Vagina (tissue), 2 donors: ENCODE measurements at places on chromosomes 3 and 15. TPM values are rescaled to one million over a fixed set of nuclear protein-coding genes. Genes with fewer than 3 reads are reported as not detected.
A peak's percentile ranks its signal among the peaks of the same experiment; 100 is the strongest.

- H3K4me3 ChIP-seq, result no peak overlapping the region
- no peaks in the 10 kb centered on the region for H3K4me1 ChIP-seq
- no peaks in the 10 kb centered on the region for H3K27me3 ChIP-seq
- no peaks in the 10 kb centered on the region for H3K36me3 ChIP-seq
- H3K27ac ChIP-seq, result no peak overlapping the region
Observed at GRCh38 chr3:82311901-82312300, 550.5 kb upstream of the GBE1 start.

Gene FBXL2
- 5.9 TPM for total RNA-seq

DNA sequence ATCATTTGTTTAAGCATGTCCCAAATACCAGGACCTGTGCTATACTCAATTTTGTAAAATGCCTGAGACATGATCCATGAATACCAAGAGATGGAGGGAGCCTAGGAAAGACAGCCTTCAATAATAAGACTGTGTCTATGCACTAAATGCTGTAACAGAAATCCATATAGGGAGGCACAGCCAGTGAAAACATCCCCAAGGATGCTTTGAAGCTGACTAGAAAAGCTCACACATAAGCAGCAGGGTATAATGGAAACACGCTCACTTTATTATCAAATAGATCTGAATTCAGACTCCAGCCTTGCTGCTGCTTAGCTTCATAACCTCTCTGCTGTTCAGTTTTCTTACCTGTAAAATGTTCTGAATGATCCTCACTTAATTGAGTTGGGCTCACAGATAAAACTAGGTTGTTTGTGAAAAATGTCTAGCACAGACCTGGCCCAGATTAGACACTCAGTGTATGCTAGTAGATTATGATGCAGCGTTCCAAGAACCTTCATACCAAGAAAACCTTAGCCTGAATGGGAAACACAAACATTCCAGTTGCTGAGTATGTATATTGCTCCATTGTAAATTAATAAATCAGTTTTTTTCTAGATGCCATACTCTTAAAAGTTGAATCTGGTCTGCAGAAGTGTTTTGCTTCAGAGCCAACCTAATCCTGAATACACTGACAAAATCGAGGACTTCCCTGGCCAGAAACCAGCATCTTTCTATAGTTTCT is 3.8 kb upstream of the LARP6 start:
- peaks cover 19% of the 10 kb centered on the region for H3K4me1 ChIP-seq
- no peaks in the 10 kb centered on the region for H3K36me3 ChIP-seq
- H3K27ac ChIP-seq, result peak overlapping the region; percentile 92
- H3K4me3 ChIP-seq, result no peak overlapping the region
- no peak for DNase-seq

DNA sequence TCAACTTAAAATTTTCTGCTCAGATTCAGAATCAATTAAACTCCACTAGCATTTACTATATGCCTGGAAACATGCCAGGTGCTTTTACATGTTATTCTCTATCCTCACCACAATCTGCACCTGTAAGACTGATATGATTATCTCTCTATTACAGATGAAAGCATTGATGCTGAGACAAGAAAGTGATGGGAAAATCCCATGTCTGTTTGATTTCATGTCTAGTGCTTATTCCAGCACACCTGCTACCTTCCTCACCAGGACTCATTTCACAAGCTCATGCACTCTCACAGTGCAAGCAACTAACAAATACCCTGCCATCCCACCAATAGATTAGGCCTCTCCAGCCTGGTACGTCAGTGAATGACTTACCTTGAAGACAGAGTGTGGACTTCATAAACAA is 25.0 kb upstream of the BCL6 start:
- H3K4me3 ChIP-seq, result no peak overlapping the region
- H3K27me3 ChIP-seq, result no peaks in the 10 kb centered on the region
- no peaks in the 10 kb centered on the region for H3K4me1 ChIP-seq
- DNase-seq, result no peak

GRCh38 chr3:120608506-120608905 is 12.4 kb downstream of the NDUFB4 start:
- no peaks in the 10 kb centered on the region for H3K36me3 ChIP-seq
- H3K4me3 ChIP-seq, result no peak overlapping the region
- H3K27me3 ChIP-seq, result no peaks in the 10 kb centered on the region
- DNase-seq, result no peak

- H3K4me1 ChIP-seq, result no peaks in the 10 kb centered on the region
- H3K36me3 ChIP-seq, result no peaks in the 10 kb centered on the region
- H3K4me3 ChIP-seq, result no peak overlapping the region
- H3K27ac ChIP-seq, result no peak overlapping the region
- no peak for DNase-seq
Observed at GRCh38 chr15:70545526-70545925, 217.8 kb downstream of the UACA start.

DNA sequence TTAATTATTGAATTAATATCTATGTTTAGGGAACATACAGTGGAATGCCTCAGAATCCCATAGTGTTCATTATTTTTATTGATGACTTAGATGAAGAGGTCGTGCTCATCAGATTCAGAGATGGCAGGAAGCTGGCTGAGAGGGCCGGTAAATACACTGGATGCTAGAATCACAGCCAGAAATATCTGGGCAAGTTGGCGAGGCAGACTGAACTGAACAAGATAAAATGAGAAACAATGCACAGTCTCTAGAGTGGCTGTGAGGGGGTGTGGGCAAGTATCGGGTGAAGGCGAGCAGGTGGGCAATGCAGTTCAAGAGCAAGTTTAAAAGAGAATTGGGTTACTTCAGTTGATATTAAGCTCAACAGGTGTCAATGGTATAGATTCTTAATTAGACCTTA is 5.9 kb downstream of the DGKG start:
- no peaks in the 10 kb centered on the region for H3K4me1 ChIP-seq
- H3K27ac ChIP-seq, result no peak overlapping the region
- H3K4me3 ChIP-seq, result no peak overlapping the region
- no peaks in the 10 kb centered on the region for H3K36me3 ChIP-seq
- no peak for DNase-seq

- no peaks in the 10 kb centered on the region for H3K27me3 ChIP-seq
- DNase-seq, result no peak
- H3K27ac ChIP-seq, result no peak overlapping the region
- H3K4me3 ChIP-seq, result no peak overlapping the region
Observed at GRCh38 chr3:164806188-164806587, 272.1 kb downstream of the SI start.

- H3K27me3 ChIP-seq, result no peaks in the 10 kb centered on the region
- no peak overlapping the region for H3K4me3 ChIP-seq
- H3K4me1 ChIP-seq, result no peaks in the 10 kb centered on the region
- H3K27ac ChIP-seq, result no peak overlapping the region
Observed at GRCh38 chr3:126886217-126886616, 96.7 kb upstream of the PLXNA1 start.

- H3K4me3 ChIP-seq, result no peak overlapping the region
- no peak for DNase-seq
- no peaks in the 10 kb centered on the region for H3K36me3 ChIP-seq
- H3K27me3 ChIP-seq, result no peaks in the 10 kb centered on the region
Observed at GRCh38 chr3:35664460-35664919, 25.2 kb downstream of the ARPP21 start.

- H3K27me3 ChIP-seq, result no peaks in the 10 kb centered on the region
- DNase-seq, result no peak
- no peak overlapping the region for H3K4me3 ChIP-seq
- no peaks in the 10 kb centered on the region for H3K36me3 ChIP-seq
- H3K4me1 ChIP-seq, result no peaks in the 10 kb centered on the region
Observed at GRCh38 chr15:89423981-89424380, 72.4 kb downstream of the RHCG start.

GRCh38 chr3:66035763-66036477 is 2.8 kb downstream of the MAGI1 start:
- H3K4me3 ChIP-seq, result peak overlapping the region; percentile 76
- no peaks in the 10 kb centered on the region for H3K36me3 ChIP-seq
- no peaks in the 10 kb centered on the region for H3K27me3 ChIP-seq
- no peak for DNase-seq
- H3K4me1 ChIP-seq, result peaks cover 29% of the 10 kb centered on the region

Gene ANKRD34C
- total RNA-seq, result 0.25 TPM

DNA sequence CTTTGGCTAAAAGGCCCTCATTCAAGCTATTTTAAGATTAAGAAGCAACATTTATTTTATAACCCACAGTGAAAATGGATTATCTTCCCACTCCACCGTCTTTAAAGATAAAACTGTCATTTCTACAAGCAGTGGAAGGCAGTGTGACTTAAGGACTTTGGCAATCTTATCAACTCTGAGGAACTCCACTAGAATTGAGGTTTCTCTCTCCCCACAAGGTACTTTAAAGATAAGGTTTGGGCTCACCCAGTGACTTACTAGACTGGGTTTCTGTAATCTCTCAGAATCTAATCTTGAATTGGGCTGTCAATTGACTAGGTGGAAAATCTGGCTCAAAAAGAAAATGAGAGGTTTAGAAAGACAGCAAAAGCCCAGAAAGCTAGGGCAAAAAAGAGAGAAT is 21.7 kb downstream of the ZNF385D start:
- no peaks in the 10 kb centered on the region for H3K36me3 ChIP-seq
- H3K4me1 ChIP-seq, result no peaks in the 10 kb centered on the region

- H3K4me1 ChIP-seq, result no peaks in the 10 kb centered on the region
- H3K36me3 ChIP-seq, result no peaks in the 10 kb centered on the region
- H3K27me3 ChIP-seq, result no peaks in the 10 kb centered on the region
Observed at GRCh38 chr3:126867190-126867862, 115.6 kb upstream of the PLXNA1 start.

Gene CAMK2N2
- not detected for total RNA-seq

GRCh38 chr3:39502838-39503145 is 35.3 kb downstream of the MOBP start:
- no peaks in the 10 kb centered on the region for H3K27me3 ChIP-seq
- no peak overlapping the region for H3K27ac ChIP-seq
- no peaks in the 10 kb centered on the region for H3K36me3 ChIP-seq
- H3K4me3 ChIP-seq, result no peak overlapping the region
- no peak for DNase-seq

- H3K4me1 ChIP-seq, result peaks cover 56% of the 10 kb centered on the region
- DNase-seq, result no peak
- H3K27me3 ChIP-seq, result peaks cover 42% of the 10 kb centered on the region
- no peaks in the 10 kb centered on the region for H3K36me3 ChIP-seq
- H3K4me3 ChIP-seq, result no peak overlapping the region
Observed at GRCh38 chr15:52785672-52786406, 4.3 kb downstream of the ONECUT1 start.

- H3K4me1 ChIP-seq, result peaks cover 49% of the 10 kb centered on the region
- H3K27ac ChIP-seq, result no peak overlapping the region
- H3K27me3 ChIP-seq, result no peaks in the 10 kb centered on the region
- H3K36me3 ChIP-seq, result no peaks in the 10 kb centered on the region
- DNase-seq, result no peak
Observed at GRCh38 chr3:63949005-63949404, 36.8 kb upstream of the SCAANT1 start.

GRCh38 chr3:169615833-169616232 is 47.7 kb downstream of the MECOM start:
- DNase-seq, result no peak
- H3K27me3 ChIP-seq, result no peaks in the 10 kb centered on the region
- H3K4me1 ChIP-seq, result no peaks in the 10 kb centered on the region
- no peak overlapping the region for H3K27ac ChIP-seq

- H3K4me1 ChIP-seq, result peaks cover 5% of the 10 kb centered on the region
- H3K27me3 ChIP-seq, result no peaks in the 10 kb centered on the region
- H3K27ac ChIP-seq, result no peak overlapping the region
- no peak for DNase-seq
Observed at GRCh38 chr15:75895731-75896130, 7.9 kb upstream of the FBXO22 start.

DNA sequence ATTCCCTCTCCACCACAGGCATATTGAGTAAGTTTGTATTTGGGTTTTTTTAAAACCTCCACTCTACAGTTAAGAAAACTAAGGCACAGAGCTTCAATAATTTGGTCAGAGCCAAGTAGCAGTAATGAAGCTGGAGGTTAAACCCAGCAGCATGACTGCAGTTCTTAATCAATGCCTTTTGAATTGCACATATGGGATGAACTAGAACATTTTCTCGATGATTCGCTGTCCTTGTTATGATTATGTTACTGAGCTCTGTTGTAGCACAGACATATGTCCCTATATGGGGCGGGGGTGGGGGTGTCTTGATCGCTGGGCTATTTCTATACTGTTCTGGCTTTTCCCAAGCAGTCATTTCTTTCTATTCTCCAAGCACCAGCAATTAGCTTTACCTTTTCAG is 1.6 kb upstream of the CCR5 start:
- no peaks in the 10 kb centered on the region for H3K27me3 ChIP-seq
- no peak for DNase-seq
- peak overlapping the region; percentile 19 for H3K27ac ChIP-seq
- no peaks in the 10 kb centered on the region for H3K4me1 ChIP-seq

DNA sequence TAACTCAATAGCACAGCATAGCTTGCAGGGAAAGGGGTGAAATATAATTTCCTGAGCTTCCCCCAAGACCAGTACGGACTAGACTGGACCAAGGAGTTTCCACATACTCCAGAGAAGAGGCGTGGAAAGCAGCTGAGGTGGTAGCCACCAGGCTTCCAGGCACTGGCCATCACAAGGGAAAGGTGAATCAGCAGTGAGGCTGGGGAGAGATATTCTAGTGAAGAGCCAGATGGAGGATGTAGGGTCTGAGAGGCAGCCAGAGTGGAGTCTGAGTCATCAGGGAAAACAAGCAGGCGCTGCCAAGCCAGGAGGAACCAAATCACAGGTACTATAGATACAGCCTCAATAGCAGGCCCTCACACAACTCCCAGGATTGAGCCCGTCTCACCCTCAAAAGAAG is 9.6 kb upstream of the RASA2 start:
- H3K27ac ChIP-seq, result no peak overlapping the region
- H3K4me3 ChIP-seq, result no peak overlapping the region
- H3K4me1 ChIP-seq, result no peaks in the 10 kb centered on the region
- no peaks in the 10 kb centered on the region for H3K27me3 ChIP-seq
- H3K36me3 ChIP-seq, result no peaks in the 10 kb centered on the region

DNA sequence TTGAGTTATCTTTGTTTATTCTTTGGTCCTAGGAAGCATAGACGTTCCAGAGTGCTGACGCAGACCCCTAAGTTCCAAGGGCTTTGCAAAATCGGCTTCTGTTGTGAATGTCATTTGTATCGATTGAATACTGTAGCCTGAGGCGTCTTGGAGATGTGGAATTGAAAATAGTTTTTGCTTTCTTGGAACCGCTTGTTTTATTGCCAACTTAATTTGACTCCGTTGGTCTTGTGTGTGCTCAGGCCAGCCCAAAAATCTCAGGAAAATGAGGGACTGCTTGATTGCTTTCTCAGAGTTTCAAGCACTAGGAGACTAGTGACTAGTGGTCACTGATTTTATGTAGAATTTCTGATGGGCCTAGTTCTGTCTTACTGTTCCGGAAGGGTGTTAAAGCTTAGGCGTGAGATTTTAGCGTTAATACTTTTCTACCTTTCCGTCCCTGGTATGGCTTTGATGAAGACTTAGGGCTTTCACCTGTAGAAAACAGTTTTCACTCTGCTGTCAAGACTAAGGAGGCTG is 263 bp upstream of the UTS2B start:
- H3K4me3 ChIP-seq, result peak overlapping the region; percentile 82
- H3K27me3 ChIP-seq, result no peaks in the 10 kb centered on the region
- peak overlapping the region; percentile 92 for H3K27ac ChIP-seq
- peaks cover 44% of the 10 kb centered on the region for H3K4me1 ChIP-seq

- H3K4me3 ChIP-seq, result no peak overlapping the region
- no peak overlapping the region for H3K27ac ChIP-seq
- no peaks in the 10 kb centered on the region for H3K4me1 ChIP-seq
- no peaks in the 10 kb centered on the region for H3K27me3 ChIP-seq
- DNase-seq, result no peak
Observed at GRCh38 chr15:39882602-39883001, 37.5 kb downstream of the GPR176 start.
